RCC 7860 (cell line): ENCODE measurements at places on chromosomes 12 and 14.

DNA sequence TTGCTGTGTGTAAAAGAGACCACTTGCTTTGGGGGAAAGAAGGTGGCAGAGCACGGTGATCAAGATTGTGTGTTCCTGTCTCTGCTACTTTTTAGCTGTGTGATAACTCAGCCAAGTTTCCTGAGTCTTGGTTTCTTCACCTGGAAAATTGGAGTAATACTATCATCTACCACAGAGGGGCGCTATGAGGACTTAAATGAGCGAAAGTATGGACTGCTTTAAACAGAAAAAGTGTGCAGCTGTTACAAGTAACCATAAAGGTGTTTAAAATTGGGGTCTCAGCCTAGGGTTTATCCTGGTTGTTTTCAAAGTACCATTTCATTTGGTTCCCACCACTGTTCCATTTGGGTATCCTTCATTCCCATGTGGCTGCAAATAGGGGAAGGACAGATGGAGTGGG is 65.9 kb upstream of the WSCD2 start:
- DNase-seq, result no peak

DNA sequence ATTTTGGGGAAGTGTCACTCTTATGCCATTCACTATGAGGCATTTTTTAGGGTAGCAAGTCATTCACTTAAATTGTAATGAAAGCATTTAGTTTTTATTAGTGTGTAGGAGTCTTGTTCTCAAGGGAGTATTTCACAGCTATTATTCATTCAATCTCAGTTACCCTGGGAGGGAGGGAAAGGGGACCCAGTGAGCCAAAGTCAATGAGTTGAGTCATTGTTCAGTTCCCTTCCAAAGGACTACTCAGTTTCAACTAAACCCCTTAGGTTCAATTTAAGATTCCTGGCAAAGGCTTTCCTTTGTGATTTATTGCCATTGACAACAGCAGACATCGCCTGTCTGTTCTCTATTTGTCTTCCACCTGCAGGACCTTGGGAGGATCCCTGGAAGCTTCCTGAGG is 29.3 kb upstream of the RASSF8 start:
- no peak for DNase-seq

DNA sequence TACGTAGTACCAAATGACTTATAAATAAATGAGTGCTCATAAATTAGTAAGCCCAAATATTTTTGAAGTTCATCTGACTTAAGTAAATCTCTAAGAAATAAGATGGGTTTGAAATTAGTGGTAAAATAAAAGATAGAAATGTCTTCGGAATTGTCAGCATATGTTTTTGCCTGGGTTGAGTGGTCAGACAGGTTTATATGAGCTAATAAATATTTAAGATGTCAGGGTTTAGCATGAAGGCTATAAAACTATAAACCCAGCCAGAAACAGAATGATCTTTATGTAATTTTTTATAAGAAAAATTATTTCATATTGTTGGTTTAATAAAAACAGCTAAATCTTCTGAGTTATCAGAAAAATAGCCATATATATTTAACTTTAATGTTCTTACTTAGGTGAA is 37.3 kb downstream of the JAG2 start:
- DNase-seq, result no peak

GRCh38 chr14:77459072-77459723 is 1.3 kb downstream of the AHSA1 start:
- DNase-seq, result peak; percentile 12

GRCh38 chr14:60618241-60618640 is 31.0 kb downstream of the SIX1 start:
- no peak for DNase-seq

GRCh38 chr12:62846491-62846890 is 88.5 kb downstream of the PPM1H start:
- DNase-seq, result peak; percentile 53

DNA sequence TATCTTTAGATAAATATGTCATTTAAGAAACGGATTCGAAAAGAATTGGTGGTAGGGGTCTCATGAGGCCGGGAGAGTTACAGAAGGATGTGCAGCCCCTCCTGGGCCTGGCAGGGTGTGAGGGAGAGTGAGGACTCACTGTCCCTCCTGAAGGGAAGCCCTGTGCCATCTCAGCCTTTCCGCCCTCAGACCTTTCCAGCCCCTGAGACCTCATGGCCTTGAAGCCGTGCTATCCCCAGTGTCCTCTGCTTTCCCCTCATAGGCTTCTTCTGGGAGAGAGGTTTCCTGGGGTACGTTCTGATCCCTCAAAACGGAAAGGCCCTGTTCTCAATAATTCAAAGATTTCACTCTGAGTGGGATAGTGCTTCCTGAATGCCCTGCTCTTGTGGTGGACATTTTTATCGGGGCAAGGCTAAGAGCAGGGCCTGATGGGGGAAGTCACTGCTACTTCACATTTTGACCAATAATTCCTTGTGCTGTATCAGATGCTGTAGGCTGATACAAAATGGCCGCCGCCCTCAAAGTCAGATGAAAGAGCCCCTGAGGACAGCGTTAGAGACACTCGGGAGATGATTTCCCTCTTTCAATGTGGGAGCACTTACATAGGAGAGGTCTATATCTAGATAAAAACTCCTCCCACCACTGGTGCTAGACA is 1.3 kb downstream of the CD4 start:
- DNase-seq, result no peak

GRCh38 chr14:105889666-105890473 is 363.5 kb downstream of the TMEM121 start:
- DNase-seq, result no peak

DNA sequence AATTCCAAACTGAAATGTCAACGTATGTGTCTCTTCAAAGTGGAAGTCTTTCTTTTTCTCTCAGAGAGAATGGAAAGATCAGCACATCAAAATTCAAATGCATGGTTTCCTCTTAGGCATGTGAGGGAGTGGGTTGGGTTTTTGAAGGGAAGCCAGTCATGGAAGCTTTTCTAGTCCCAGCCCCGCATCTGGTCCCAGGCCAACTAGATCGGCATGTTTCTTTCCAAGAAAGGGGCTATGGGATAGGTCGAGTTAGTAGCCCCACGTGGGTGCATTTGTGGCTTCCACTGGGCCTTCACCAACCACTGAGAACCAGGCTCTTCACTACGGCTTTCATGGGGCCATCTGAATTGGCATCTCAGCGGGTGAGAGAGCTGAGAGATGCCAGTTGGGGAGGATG is 6.6 kb downstream of the C1S start:
- no peak for DNase-seq

DNA sequence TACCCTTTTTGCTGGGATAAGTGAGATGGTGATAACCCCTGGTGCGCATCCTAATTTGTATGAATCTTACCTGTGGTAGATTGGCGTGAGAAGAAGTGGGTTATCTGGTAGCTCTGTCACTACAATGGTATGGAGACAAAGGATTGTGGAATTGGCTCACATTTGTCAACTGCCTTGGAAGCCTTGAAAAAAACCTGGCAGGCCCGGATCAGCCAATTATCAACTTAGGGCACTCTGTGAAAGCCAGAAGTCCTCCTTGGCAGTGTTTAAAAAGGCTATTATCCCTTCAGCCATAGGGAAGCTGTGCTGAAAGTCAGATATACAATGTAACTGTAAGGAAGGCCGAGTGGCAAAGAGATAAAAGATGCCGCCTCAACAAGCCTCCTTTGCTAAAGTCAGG is 56.5 kb downstream of the WASHC3 start:
- DNase-seq, result no peak

GRCh38 chr12:124049451-124050094 is 76.6 kb downstream of the ZNF664 start:
- no peak for DNase-seq

GRCh38 chr12:93723568-93723930 is 46.4 kb downstream of the CRADD start:
- no peak for DNase-seq

GRCh38 chr14:59321626-59321949 is 133.1 kb downstream of the DAAM1 start:
- no peak for DNase-seq

- no peak for DNase-seq
Measured at GRCh38 chr12:69660164-69660863, 38.8 kb downstream of the BEST3 start.

DNA sequence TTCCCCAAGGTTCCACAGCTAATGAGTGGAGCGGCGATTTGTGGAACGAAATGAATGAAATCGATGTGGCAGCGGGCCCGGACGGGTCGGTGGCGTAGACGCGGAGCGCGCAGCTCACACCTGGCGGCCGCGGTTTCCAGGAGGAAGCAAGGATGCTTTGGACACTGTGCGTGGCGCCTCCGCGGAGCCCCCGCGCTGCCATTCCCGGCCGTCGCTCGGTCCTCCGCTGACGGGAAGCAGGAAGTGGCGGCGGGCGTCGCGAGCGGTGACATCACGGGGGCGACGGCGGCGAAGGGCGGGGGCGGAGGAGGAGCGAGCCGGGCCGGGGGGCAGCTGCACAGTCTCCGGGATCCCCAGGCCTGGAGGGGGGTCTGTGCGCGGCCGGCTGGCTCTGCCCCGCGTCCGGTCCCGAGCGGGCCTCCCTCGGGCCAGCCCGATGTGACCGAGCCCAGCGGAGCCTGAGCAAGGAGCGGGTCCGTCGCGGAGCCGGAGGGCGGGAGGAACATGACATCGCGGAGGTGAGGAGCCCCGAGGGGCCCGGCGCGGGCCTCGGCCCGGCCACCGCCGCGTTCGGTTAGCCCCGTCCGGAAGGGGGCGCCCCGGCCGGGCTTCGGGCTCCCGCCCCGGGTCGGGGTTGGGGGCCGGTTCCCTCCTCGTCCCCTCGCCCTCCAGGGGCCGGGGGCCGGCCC is at the start of gene PTPN11:
PTPN11 (plus strand) TSS at position 340 of the 689 bp plus-strand sequence; CDS start at position 505, 165 bp downstream.
- DNase-seq, result peak; percentile 53
